Brain pericyte (primary cell): ENCODE measurements at places on chromosomes 6 and 20.

DNA sequence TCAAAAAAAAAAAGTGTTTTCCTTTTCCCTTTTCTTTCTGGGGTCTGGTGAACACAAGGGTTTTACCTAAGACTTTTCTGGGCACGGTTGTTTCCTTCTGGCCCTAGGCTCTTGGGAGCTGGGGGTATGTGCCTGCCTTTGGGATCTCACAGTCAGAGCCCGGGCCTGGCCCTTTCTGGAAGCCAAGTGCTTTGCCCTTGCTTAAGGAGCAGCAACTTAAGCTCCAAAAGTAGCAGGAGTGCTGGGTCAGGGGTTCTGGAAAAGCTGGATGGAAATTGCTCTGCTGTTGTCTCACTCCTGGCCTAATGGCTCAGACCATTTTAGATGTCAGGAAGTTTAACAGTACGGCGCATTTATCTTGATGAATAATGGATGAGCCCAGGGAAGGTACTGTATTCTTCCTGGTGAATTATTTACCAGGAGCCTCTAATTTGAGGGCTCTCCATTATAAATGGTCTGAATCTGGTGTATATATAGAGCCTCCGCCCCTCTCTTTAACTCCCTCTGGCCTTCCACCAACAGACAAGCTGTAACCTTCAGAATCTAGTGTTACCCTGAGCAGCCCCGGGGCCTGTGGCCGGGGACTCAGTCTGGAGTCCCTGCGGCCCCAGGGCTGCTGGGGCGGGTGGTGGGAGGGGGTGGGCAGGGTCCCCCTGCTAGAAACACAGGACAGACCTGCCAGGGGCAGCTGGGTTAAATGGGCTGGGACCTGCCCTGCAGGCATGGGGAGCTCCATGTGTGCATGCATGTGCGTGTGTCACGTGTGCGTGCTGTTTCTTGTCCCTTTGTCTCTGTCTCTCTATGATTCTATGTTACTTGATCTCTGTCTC lies 37.5 kb downstream of the PTK7 start:
- DNase-seq = no peak

DNA sequence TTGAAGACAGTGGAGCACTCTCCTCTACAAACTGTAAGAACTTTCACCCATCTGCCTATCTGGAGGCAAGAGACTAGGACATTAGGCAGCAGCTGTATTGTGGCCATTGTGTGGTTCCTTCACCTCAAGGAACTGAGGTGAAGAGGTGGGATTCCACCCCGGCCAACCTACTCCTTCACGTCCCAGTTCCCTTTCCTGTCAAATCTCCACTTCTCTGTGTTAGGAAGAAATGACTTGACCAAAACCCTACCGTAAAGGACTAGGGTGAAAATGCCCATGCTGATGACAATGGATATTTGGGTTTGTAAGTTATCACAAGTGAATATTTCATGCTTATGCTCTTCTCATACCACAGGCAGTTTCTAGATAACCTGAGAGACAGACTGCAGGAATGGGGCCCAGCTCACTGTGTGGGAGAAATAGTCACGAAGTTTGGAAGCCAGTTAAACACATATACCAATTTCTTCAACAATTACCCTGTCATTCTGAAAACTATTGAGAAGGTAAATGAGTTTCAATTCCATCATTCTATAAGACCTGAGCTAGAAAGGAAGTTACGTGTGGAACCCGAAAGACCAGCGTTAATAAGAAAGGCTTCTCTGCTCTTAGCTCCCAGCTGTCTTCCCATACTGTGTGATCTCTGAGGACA lies 86.6 kb downstream of the ECT2L start:
- DNase-seq = no peak

- no peak for DNase-seq
These were observed 133.1 kb upstream of the PTPRT start for GRCh38 chr20:43322851-43323250.

GRCh38 chr20:2805689-2806350 lies 5.4 kb upstream of the CPXM1 start:
- no peak for DNase-seq

DNA sequence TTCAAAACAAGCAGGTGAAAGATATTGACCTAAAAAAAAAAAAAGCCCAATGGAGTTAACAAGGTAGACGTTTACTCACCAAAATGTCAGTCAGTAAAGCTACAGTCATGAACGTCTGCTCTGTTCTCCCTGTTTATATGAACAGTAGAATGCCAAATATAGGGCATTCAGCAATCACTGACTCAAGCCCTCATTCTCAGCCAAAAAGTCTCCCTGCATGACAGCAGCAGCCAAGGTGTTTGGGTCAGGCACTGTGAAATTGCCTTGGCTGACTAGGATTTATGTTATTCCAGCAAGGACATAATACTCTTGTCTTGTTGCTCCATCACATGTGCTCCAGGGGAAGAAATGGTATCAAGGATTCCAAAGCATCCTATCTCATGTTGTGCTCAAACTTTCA lies 194.7 kb upstream of the RSPO3 start:
- no peak for DNase-seq

GRCh38 chr20:10854976-10855375 lies 181.2 kb upstream of the JAG1 start:
- no peak for DNase-seq

GRCh38 chr20:25082498-25082873 lies 545 bp upstream of the VSX1 start:
- DNase-seq = no peak

DNA sequence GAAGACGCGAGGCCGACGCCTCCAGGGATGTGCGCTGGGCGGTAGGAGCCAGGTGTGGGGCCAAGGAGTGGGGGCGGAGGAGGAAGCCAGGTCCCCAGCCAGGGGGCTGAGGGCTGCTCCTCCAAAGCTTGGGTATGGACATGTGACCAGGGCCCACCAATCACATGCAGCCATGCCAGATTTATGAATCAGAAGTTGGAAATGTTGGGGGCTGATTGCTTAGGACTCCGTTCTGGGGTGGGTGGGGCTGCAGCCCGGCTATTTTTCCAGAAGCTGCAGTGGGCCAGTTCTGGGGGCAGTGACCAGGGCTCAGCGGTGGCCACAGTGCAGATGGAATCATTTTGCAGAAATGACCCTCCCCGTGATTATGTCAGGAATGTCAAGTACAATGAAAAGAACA lies 96.0 kb downstream of the CEBPB start:
- peak; percentile 43 for DNase-seq

DNA sequence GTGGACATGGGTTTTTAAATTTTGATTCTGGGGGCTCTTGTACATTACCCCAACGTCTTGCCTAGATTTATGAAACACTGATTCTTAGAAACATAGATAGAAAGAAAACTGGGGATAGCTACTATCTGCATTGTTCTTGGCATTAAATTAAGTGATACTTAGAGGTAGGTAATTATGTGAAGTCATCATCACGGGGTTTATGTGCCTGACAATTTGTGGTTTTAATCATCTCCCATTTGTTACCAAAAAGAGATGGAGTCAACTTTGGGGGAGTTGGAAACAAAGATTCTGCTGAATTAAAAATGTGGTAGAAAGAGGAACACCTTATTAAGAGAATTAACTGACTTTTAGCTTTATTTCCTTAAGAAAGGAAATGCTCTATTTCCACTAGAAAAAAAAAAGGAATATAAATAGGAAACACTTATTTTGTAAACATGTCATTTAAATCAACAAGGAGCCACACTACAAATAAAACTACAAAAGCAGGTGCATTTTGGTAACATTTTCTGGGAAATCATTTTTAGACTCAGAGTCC lies 5.6 kb downstream of the TNFAIP3 start:
- no peak for DNase-seq

GRCh38 chr20:13222319-13222716 lies 1.2 kb downstream of the ISM1 start:
- DNase-seq = no peak

GRCh38 chr20:44008806-44009678 lies 94.4 kb downstream of the TOX2 start:
- no peak for DNase-seq

GRCh38 chr6:52375780-52376556 lies 14.0 kb downstream of the PAQR8 start:
- DNase-seq = no peak

GRCh38 chr20:40991181-40991889 lies 37.3 kb upstream of the TOP1 start:
- no peak for DNase-seq

GRCh38 chr6:137136065-137136464 lies 37.4 kb downstream of the IL22RA2 start:
- no peak for DNase-seq

DNA sequence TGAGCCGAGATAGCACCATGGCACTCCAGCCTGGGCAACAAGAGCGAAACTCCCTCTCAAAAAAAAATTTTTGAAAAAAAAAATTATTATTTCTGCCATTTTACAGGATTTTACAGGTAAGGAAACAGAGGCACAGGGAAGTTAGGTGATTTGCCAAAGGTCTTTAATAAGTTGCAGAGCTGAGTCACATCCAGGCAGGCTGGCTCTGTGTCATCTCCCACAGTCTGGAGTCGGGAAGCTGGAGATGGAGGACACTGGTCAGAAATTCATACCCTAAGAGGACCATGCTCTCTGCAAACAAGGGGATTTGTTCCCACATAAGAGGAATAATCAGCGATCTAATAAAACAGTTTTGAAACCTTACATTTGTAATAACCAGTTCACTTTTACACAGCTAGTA lies 24.1 kb downstream of the HECA start:
- DNase-seq = no peak
